Right atrium auricular region (tissue), 2 donors: ENCODE measurements at places on chromosomes 4 and X. TPM values are rescaled to one million over a fixed set of nuclear protein-coding genes. Genes with fewer than 3 reads are reported as not detected.

GRCh38 chr4:188960411-188961093 lies 821.3 kb downstream of the TRIML1 start:
- DNase-seq = no peak

Gene SRPX
- total RNA-seq = 75.7 TPM

DNA sequence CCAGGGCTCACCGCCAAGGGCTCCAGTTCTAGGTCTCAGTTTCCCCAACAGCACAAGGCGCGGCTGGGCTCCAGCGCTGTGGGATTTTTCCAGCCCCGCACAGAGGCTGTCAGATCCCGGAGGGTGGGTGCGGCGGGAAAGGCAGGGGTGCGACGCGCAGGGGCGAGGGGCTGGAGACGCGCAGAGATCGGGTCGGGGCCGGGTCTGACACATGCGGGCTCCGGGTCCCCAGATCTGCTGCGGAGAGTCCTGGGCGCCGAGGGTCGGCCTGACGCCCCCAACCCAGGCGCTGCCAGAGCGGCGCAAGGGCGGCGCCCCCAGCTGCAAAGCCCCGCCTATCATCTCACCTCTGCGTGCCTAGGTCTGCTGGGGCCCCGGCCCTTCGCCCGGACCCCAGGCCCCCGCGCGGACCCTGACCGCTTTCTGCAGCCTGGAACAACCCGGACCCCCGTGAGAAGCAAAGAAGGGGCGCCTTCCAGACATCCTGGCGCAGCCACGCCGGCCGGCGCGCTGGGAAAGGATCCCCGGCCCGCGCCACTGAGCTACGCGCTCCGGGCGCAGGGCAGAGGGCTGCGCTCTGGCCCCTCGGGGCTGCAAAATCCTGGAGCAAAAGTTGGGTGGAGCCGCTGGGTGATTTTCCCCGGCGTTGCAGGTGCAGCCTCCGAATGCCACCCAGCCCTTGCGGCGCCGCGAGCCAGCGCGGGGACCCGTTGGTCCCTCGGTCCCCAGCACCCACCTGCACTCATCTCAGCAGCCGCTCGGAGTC lies 486 bp downstream of the ABLIM2 start:
- DNase-seq = no peak

DNA sequence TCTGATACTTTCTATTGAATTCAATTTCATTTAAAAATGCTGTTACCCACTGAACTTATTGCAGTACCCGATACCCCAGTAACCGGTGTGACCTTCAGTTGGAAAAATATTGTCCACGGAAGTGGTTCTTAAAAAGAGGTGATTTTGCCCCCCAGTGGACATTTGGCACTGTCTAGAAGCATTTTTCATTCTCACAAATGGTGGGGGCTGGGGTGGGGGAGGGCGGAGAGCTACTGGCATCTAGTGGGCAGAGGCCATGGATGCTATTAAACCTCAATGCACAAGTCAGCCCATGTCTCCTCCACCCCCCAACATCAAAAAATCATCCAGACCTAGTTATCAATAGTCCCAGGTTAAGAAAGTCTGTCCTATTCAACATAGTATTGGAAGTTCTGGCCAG lies 19.6 kb upstream of the CHM start:
- DNase-seq = no peak

- no peak for DNase-seq
Observed at GRCh38 chr4:91829531-91829930, 474.2 kb upstream of the GRID2 start.

Gene MAGED4
- 0.63 TPM for total RNA-seq

- no peak for DNase-seq
Observed at GRCh38 chr4:10276152-10276551, 159.6 kb upstream of the WDR1 start.

Gene MAP7D2
- 0.24 TPM for total RNA-seq

DNA sequence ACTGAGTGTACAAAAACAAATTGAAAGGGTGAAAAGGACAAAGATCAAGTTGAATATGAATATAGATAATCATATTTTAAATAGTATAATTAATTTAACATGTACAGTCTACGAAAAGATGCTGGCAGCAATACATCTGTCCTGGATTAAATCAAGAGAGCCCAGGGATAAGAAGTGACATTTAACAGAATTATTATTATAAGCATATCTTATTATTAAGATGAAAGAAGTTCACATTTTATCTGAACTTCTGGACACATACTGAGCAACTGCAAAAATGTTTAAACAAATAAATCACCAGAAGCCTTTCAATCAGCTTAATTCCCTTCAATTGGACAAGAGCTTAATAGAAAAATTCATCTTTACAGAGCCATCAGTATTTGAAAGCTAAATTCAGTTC lies 50.4 kb downstream of the SERTM2 start:
- DNase-seq = no peak

Gene XPNPEP2
- total RNA-seq = 3.5 TPM
